ENCODE measurements at places on chromosomes 2 and 18. TPM values are rescaled to one million over a fixed set of nuclear protein-coding genes. Genes with fewer than 3 reads are reported as not detected.
A peak's percentile ranks its signal among the peaks of the same experiment; 100 is the strongest.

- no peak for DNase-seq
Observed at GRCh38 chr2:125341353-125341752, 1314.6 kb upstream of the GYPC start.

- DNase-seq = no peak
Observed at GRCh38 chr2:1812926-1813325, 68.6 kb upstream of the PXDN start.

DNA sequence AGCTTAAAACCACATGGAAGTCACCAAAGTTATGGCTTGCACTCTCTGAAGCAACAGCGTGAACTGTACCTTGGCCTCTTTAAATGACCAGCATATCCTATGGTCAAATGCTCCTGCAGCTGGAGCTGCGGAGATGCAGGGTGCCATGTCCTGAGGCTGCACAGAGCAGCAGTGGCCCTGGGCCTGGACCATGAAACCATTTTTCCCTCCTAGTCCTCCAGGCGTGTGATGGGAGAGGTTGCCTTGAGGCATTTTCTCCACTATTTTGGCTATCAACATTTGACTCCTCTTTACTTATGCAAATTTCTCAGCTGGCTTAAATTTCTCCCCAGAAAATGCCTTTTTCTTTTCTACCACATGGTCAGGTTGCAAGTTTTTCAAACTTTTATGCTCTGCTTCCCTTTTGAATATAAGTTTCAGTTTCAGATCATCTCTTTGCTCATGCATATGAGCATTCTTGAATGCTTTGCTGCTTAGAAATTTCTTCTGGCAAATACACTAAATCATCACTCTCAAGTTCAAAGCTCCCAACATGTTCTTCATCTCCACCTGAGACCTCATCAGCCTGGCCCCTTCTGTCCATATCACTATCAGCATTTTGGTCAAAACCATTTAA is 82.9 kb upstream of the TMEFF2 start:
- no peak for DNase-seq

DNA sequence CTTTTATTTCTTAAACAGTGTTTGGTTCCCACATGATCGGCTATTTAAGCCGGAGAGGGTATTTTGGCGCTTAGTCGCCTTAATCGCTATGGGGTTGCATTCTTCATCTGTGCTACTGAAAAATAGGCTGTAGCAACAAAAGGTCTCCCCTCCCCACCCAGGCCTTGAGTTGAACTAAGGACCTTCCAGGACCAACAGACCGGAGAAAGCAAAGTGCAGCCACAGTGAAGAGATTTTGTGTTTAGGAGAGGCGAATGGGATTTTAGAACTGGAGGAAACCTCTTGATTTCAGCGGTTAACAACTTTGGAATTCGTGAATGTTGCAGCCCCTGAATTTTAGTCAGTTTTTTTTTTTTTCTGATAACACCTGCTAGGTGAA is 1.4 kb downstream of the ITGA6 start:
- DNase-seq = no peak

DNA sequence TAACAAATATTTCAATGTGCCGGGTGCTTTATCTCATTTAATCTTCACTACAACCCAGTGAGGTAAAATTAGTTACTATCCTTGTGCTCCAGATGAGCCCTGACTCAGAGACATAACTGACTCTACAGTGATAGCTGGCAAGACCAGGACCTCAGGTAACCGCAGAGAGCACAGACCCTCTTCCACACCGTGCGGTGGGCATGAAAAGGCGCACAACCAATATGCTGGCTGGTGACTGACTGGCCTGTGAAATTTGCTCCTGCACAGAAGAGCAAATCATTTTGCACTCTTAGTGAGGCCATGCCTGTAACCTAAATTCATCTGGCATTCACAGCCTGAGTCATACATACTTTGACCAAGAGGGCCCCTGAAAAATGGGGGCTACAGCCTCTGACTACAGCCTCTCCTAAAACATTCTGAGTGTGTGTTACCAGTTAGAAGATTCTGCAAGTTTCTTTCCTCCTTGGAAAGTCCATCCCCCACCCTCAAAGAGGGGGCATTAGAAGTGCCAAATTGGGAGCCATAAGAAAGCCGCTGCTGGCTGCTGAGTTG is 22.4 kb upstream of the MSGN1 start:
- DNase-seq = no peak

GRCh38 chr2:240585101-240585500 is 1.4 kb upstream of the CAPN10 start:
- DNase-seq = no peak

DNA sequence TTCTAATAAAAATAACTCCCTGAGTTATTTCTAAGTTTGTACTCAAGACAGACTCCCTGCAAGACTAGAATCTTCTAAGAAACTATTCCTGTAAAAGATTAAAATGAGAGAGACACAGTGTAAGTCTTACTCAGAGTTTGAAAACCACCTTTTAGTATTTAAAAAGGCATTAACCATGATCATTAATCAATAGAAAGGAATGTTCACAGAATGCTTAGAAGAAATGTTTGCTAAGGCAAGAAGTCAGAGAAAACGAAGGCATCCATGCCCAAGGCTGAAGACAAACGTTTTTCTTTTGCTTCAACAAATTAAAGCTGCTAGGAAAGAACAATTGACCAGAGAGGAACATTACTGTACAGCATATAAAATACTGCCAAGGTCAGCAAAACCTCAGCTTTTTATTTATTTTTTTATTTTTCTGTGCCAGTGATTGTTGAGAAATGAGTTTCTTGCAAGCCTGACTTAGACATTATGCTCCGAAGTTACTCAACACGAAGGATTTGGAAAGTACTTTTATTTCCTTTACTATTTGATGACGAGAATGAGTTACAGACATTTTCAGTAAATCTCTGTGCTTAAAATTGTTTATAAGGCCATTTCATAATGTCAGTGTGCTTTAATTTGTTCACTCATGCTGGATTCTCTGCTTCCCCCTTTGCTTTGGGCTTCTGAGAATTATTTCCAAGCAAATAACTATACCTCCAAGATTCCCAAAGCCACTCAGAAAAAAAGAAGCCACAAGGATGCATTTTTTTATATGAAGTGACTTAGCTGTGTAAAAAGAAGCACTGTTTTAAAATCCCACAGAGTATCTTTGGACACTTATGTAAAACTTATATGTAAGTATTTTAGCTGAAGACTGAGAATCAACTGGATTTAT is 20.5 kb downstream of the RND3 start:
- no peak for DNase-seq

GRCh38 chr2:106851881-106852501 is 34.0 kb downstream of the ST6GAL2 start:
- DNase-seq = no peak

- DNase-seq = no peak
Observed at GRCh38 chr2:204234248-204234647, 297.7 kb downstream of the ICOS start.

DNA sequence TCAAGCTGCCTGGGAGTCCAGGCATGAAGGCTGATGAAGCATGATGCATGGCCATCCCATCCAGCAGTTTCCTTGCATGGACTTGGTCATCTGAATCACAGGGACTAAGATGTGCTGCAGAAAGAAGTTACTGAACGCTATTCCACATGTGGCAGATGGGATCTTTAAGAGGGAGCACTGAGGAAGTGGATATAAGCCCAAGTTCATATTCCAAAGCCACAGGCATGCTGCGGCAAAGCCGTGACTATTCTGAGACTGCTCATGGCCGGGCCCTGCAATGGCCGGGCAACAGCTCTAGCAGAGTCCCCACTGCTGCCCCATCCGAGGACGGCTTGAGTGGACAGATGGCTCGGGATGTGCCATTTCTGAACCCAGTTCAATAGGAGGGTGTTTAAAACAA is 61.5 kb downstream of the STPG4 start:
- DNase-seq = no peak

DNA sequence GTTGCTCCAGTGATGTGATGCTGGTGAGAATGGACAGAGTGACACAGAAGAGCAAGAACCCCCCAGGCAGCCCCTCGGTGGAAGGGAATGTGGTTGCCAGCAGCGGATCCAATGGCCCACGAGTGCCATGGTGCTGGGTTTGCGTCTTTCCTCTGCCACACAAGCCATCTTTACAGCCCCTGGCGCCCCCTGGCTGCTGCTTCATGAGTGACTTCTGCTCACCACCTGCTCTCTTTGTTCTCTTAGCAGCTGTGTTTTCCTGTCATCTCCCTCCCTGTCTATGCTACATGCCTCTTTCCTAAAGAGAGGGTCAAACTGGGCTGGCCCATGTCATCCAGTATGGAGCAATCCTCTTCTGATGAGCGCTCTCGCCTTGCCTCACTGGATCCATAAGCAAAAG is 300.0 kb upstream of the SMIM21 start:
- DNase-seq = peak; percentile 73

- DNase-seq = peak; percentile 42
Observed at GRCh38 chr2:37652199-37652640, 19.2 kb downstream of the CDC42EP3 start.

DNA sequence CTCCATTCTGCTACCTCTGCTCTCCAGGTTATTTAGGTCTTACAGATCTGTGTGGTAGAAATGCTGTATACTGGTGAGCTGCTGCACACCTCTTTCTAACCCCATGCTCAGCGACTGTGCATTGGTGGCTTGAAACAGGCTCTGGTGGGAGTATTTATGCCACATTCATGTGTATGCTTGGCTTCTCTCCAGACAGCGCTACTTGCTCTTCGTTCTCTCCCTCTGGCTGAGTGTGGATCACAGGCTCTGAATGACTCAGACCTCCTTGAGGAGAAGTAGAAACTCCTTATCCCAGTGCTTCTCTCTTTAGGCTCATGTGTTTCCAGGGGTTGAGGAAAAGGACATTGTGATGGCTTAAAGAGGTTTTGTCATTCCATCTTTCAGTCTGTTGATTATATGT is 54.9 kb downstream of the FHOD3 start:
- DNase-seq = no peak

- DNase-seq = no peak
Observed at GRCh38 chr2:88870267-88870839, 178.9 kb downstream of the RPIA start.

DNA sequence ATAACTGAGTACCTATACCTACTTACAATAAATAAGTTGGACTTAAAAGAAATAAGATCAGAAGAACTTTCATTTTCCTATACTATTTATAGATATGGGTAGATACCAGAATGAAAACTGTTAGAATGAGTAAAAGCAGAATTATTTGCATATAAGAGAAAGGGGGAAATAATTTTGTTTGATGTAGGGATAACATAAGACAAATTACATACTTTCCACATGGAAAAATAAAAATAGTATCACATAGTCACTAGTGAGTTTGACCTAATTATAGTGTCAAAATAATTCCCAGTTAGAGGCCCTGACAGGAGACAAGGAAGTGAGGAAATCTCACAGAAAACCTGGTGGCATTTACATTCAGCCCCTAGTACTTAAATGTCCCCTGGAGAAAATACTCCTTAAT is 28.6 kb downstream of the KCMF1 start:
- DNase-seq = no peak

DNA sequence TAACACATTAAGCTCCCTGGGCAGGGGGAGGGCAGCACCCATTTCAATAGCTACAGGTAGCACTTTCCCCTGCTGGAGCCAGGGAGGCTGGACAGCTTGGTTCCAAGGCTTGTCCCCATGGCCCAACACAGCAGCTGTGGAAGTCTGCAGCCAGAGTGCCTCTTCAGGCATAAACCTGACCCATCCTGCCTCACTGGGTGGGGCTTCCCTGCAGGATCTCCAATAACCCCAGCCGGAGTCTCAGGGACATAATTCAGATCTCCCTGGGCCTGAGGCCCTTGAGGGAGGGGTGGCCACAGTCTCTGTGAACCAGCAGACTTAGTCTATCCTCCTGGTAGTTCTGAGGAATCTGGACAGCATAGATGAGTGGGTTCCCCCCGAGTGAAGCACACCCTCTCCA is 1001.9 kb upstream of the CHAC2 start:
- DNase-seq = no peak

GRCh38 chr2:26988058-26988860 is 17.8 kb downstream of the MAPRE3 start:
- no peak for DNase-seq

GRCh38 chr2:178271629-178272333 is 77.5 kb downstream of the OSBPL6 start:
- DNase-seq = no peak

DNA sequence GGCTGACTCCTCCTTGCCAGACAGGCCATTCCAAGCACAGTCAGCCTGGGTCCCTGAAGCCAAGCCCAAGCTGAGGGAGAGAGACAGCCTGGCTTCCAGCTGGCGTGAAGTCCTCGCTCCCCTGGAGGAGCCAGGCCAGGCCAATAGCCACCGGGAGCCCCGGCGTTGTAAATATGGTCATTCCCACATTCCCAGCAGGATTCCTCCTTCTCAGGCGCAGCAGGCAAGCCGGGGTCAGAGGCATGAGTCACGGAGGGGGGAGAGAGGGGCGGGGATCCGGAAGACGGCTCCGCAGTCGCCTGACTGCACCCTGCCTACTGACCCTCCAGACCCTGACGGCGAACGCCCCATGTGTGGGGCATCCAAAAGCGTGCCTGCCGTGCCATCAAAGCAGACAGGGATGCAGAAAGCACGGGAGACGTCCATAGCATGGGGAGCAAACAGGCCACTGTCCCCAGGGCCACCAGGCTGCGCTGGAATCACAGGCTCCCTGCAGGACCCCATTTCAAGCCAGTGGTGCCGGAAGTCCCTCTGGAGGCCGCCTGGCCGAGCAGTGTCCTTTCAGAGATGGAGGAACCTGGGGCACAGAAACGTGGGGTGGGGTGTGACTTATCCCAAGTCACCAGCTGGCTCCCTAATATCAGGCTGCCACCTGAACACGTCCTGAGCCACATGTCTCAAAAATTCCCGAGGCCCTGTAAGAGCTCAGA is 48.2 kb downstream of the TWIST2 start:
- DNase-seq = no peak

Gene ANKRD29
- total RNA-seq = 0.21 TPM

Gene SOCS6
- total RNA-seq = 2.1 TPM

Gene REG1A
- total RNA-seq = not detected

Gene DNMT3A
- 76.2 TPM for total RNA-seq

Gene BMP10
- not detected for total RNA-seq

All from activated CD4-positive, alpha-beta T cell treated with anti-CD3 and anti-CD28 coated beads for 36 hours (primary cell).